ENCODE measurements at places on chromosomes 12 and 14.

DNA sequence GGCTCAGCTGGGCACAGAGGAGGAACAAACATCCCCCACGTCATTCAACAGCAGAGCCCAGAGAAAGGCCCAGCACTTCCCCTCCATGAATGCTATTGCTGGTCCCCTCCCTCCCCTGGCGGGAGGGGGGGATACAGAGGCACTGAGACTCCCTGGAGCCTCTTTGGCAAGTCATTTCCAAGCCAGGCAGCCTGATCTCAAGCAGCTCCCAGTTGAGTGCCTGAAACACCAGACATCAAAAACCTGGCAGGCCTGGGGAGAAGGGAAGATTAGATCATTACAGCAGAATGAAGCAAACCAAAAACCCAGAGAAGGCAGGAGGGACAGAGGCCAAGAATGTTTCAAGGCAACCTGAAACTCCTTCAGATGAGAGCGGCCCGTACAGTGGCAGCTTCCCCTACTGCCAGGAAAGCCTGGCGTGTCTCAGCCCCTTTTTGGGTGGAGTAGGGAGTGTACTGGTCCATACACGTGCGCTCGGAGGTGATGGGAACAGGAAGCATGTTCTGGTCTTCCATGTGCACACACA, 92.1 kb downstream of the LRRC74A start:
- DNase-seq: no peak

- DNase-seq: no peak
These were observed 33.3 kb upstream of the INF2 start for GRCh38 chr14:104656014-104656714.

GRCh38 chr12:115103884-115104883, 420.2 kb upstream of the TBX3 start:
- no peak for DNase-seq

DNA sequence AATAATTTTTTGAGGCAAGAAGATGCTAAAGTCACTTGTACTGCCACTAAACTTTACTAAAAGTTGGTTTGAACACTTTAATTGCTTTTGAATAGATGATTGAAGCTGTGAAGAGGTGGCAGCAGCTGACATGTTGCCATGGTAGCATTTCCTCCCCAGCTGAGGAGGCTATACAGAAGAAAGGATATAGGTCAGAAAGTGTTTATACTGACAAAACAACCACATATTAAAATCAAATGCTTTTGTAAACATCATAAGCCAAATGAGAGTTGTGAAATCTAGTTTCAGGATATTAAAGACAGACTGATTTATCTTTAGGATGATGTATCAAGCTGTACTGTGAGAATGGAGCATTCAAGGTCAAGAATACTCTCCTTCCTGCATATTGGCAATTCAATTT, 41.7 kb downstream of the TSPAN19 start:
- no peak for DNase-seq

- no peak for DNase-seq
These were observed 27.0 kb downstream of the P2RX7 start for GRCh38 chr12:121159467-121160307.

GRCh38 chr14:106843951-106844483, 1317.6 kb downstream of the TMEM121 start:
- DNase-seq: no peak

- no peak for DNase-seq
These were observed 73.4 kb downstream of the SPTB start for GRCh38 chr14:64806202-64806861.

GRCh38 chr12:105099356-105099755, 8.2 kb upstream of the WASHC4 start:
- DNase-seq: no peak

DNA sequence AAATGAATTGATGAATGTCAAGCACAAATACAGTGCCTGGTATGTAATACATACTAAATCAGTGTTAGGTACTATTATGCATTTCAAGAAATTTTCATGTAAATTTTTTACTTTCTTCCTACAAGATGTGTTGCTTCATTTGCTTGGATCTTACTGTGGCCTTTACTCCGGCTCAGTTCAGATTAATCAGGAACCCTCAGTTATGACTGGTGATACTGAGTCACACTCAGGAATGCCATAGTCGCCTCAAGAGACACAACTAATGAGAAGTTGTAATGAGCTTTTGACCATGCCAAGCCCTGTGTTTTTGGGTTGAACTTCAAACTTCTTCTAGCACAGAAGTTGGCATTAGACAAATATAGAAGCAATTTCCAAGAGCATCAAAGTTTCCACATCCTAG, 96.0 kb downstream of the TGFB3 start:
- DNase-seq: no peak

DNA sequence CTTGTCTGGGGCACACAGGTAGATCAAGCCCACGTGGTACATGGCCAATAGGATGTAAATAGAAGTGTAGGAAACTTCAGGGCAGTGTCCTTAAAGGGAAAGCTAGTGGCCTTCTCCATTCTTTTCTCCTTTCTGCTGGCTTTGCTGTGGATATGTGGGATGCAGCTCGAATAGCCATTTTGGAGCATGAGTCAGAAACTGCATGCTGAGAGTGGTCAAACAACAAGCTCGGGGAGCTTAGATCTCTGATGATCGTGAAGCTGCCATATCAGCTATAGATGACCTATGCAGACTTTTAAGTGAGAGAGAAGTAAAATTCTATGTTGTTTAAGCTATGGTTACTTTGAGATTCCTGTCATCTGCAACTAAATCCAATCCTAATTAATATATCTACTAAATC, 241.3 kb upstream of the DAAM1 start:
- no peak for DNase-seq

- no peak for DNase-seq
These were observed 80.9 kb downstream of the SLC41A2 start for GRCh38 chr12:104877103-104877705.

- DNase-seq: no peak
These were observed 329.8 kb downstream of the CACNA1C start for GRCh38 chr12:2382370-2383155.

GRCh38 chr14:100900837-100901390, 2.6 kb downstream of the RTL1 start:
- peak; percentile 15 for DNase-seq

DNA sequence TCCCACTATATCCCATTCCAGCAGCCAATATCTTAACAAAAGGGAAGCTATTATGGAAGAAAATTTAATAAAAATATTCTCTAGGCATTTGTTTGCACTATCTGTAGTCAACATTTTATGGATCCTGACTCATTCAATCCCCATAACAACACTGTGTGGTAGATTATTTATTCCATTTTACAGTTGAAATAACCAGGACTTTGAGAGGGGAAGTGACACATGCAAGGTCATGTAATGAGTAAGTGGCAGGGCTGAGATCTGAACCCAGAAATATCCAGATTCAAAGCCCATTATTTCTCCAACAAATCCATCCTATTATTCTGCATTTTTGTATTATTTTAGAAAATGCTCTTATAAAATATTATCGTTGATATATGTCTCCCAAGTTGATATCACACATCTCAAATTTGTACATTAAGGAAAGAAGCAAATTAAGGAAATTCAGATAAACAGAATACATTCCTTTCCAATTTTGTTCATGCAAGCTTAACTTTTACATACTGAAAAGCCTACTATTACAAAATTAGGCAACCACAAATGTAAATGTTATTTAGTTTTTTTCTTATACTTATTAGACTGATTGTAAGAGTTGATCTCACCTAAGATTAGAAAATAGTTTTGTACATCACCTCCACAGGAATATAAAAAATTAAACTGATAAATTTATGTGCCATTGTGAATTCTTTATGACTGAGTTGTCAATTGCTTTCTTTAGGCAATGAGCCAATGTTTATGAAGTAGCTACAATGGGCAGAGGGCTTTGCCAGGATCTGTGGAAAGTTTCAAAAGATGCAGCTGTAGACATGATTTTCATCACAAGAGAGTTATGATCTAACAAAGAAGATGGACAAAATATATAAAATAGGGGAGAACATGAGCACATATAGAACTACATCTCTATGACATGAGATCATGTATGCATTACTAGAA, 55.1 kb upstream of the E2F7 start:
- no peak for DNase-seq

DNA sequence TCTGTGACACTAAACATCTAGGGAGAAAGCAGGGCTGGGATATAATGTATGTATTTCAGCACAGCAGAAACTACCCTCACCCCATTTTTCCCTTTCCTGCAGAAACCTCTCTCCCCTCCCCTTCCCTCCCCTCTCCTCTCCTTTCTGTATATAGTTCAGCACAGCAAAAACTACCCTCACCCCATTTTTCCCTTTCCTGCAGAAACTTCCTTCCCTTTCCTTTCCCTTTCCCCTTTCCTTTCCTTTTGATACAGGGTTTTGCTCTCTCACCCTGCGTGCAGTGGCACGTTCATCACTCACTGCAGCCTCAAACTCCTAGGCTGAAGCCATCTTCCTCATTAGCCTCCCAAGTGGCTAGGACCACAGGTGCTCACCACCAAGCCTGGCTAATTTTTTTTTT, 2.1 kb downstream of the PMEL start:
- DNase-seq: no peak

- no peak for DNase-seq
These were observed 6.5 kb downstream of the KRT5 start for GRCh38 chr12:52513736-52514135.

DNA sequence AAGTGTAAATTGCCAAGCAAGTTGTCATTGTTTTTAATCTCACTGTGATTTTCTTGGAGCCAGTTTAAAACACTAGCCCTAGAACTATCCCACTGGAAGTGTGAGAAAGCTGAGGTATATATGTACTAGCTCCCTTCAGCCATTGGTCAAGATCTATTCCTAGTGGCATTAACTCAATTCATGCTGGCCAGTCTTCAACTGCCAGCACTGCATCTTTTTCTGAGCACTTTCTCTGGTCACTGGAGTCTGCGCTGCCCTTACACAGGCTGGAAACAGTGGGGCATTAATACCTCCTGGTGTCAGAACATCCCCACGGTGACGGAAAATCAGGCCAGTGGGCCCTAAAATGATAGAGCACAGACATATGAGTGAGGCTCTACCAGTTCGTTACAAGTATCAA, 4.0 kb upstream of the NOVA1 start:
- DNase-seq: no peak

GRCh38 chr14:104443391-104444158, 136.0 kb upstream of the C14orf180 start:
- DNase-seq: no peak

- DNase-seq: no peak
These were observed 517.5 kb downstream of the BCL11B start for GRCh38 chr14:98754343-98755020.

DNA sequence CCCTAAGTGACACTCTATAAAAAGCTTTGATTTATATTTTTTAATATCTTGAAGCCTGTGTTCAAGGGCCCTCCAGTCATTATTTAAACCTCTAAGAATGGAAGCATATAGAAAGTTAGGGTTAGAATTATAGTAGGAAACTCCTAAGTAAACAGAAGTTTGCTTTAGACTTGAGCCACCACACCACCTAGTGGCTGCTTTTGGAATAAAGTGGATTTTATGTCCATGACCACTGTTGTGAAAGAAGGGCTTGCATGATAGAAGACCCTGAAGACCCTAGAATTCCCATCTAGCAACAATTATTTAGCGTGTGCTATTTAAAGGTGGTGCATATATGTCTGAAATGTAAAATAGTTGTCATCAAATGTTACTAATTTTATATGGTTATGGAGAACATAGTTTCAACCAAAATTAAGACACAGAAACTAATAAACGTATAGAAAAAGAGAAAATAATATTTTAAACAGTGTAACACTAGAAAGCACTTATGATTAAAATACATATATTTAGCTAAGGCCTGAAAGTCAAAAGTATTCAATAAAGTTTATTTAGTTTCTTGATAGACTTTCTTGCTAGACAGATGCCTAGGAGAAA, 21.3 kb downstream of the LRRIQ1 start:
- DNase-seq: peak; percentile 19

DNA sequence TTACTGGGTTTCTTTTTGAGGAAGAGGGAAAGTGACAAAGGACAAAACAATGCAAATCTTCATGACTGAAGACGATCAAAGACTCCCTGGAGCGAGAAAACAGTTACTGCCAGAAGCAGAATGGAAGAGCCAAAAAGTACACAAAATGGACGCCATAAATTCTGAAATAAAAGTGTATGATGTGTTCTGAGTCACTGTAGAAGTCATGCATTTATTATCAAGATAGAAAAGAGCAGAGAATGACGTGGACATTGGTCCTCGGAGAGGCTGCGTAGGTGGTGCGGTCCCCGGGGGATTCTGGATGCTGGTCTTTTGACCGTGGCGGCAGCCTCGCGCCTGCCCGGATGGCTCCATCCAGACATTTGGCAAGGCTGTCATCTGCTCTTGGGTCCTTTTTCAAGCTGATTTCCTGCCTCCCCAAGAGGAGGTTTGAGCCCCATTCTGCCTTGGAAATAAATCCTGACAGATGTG, 52.8 kb downstream of the C14orf132 start:
- no peak for DNase-seq

DNA sequence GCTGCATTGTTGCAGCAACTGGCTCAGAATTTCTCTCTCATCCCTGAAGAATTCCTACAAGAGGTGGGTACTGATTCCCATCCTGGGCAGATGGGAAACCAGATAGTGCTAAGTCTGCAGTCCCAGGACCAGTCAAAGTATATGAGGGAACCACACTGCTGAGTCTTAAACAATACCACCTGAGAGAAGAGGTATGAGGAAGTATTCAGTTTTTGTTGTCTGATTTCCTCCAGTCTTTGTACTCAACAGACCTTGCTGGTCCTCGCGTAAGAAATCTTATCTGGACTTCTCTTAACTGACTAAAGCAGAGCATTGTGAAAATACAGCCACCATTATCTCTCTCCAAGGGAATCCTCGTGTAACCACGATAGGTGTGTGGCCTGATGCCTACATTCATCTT, 3.6 kb upstream of the EDDM3A start:
- no peak for DNase-seq
